Prostate gland (tissue), 2 donors: ENCODE measurements at places on chromosomes 12 and 14. TPM values are rescaled to one million over a fixed set of nuclear protein-coding genes. Genes with fewer than 3 reads are reported as not detected.

- no peak for DNase-seq
These were observed 19.8 kb upstream of the MGP start for GRCh38 chr12:14905269-14906004.

DNA sequence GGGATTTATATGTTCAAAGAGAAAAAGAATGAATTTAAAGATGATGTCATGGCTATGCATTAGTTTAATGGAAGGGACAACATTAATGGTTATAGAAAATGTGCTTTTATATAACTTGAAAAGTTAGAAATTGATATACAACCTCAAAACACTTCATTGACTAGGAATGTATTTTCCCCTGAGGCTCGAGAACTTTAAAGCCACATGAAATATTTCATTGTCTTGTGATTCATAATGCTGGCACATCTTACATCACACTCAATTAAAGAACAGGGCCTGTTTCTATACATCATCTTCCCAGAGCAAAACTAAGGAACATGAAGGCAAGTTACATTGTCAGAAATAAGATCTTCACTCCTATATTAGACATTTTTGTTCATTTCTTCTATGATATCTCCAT, 35.2 kb upstream of the PAWR start:
- DNase-seq: no peak

- no peak for DNase-seq
These were observed 739.1 kb upstream of the ATXN7L3B start for GRCh38 chr12:73798523-73798922.

GRCh38 chr12:13204428-13204827, 7.9 kb downstream of the EMP1 start:
- no peak for DNase-seq

DNA sequence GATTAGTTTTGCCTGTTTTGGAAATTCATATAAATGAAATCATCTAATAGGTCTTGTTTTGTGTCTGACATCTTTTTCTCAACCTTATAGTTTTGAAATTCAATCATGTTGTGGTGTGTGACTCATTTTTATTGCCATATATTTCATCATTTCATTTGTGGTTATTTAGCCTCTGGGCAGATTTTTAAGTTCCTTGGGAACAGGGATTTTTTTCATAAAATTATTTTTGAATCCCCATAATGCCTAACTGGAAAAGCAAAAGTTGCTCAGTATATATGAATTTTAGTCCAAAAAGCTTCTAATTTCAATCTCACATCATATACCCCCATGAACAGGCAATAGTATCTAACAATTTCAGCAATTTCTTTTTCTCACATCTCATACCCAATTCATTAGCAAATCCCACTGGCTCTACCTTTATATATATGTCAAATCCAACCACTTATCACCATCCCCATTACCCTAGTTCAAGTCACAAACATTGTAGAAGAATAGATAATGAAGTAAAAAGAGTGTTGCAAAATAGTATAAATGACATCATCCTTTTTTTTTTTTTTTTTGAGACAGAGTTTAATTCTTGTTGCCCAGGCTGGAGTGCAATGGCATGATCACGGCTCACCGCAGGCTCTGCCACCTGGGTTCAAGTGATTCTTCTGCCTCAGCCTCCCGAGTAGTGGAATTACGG, 2.6 kb upstream of the OR6J1 start:
- DNase-seq: no peak

- no peak for DNase-seq
These were observed 292.9 kb upstream of the GRIP1 start for GRCh38 chr12:66971816-66972215.

GRCh38 chr12:5008661-5009060, 35.0 kb upstream of the KCNA5 start:
- DNase-seq: no peak

- no peak for DNase-seq
These were observed 1.8 kb upstream of the WNK1 start for GRCh38 chr12:750366-751191.

GRCh38 chr12:124953689-124954405, 35.1 kb downstream of the DHX37 start:
- no peak for DNase-seq

LRP1-AS gene
- not detected for total RNA-seq

PTPN6 gene
- 43.2 TPM for total RNA-seq

CFAP54 gene
- 2.3 TPM for total RNA-seq

LYZ gene
- 26.6 TPM for total RNA-seq

PPM1H gene
- total RNA-seq: 27.0 TPM

DLGAP5 gene
- total RNA-seq: 4.4 TPM

TMEM63C gene
- 2.0 TPM for total RNA-seq

BEGAIN gene
- 2.5 TPM for total RNA-seq

PPFIA2 gene
- 7.3 TPM for total RNA-seq
